ENCODE measurements at places on chromosomes 3 and 15.

DNA sequence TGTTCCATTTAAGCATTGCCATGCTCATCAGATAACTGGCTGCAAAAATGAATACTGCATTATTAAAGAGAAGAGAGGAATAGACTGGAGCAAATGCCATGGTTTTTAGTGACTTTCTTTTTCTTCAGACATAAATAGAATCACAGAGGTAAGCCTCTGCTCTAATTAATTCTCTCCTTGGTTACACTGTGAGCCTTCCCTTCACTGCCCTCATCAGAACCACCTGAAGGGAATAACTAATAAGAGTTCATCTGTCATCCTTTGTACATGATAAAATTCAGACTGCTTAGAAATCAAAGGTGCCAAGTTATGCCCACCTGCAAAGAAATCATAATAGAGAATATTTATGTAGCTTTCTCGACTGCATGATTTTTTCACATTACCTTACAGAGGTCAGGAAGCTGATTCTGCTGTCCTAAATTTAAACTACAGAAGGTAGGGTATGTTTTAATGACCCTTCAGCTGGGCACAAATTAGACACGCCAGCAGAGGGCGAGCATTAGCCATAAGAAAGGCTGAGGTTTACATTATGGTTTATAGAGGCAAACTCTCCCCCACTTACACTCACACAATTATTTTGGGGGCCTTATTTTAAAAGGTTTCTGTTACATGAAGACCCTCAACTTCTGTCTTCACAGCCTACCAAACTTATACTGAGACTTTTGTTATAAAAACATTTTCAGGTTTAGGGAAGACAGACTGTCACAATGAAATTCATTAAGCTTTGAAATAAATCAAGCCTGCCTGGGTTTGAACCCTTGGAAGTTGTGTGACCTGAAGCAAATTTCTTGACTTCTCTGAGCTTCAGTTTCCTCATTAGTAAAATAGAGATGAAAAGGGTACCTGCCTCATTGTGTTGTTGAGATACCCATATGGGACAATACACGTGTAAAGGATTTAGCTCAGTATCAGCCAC, 15.3 kb upstream of the UNC13C start:
- DNase-seq = no peak

GRCh38 chr3:177713928-177714900, 516.9 kb upstream of the TBL1XR1 start:
- no peak for DNase-seq

DNA sequence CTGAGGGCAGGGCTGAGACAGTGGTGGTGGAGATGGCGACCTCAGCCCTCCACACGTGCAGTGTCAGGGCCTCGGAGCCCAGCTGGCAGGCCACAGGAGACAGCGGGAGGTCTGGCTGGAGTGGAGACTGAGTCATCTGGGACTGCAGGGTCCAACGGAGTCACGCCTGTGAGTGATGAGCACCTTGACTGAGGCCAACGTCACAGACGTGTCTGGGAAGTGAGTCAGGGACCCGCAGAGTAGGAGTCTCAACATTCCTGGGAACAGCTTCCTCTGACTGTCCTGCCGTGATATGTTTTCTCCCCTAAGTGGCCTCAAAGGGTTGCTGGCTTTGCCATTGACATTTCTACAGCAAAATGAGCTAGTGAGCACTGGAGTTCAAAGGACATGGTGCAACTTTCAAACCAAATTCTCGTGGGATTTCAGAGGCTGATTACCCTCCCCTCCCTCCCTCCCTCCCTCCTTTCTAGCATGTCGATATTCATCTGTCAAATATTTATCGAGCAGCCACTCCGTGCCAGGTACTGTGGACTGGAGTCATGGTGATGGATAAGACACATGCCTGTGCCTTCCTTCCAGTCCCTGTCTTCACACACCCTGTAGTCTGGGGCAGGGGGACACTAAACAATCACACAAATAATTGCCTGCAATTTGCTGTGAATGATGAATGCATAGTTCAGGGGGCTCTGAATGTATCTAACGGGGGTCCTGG, 53.3 kb upstream of the AMOTL2 start:
- peak; percentile 41 for DNase-seq

DNA sequence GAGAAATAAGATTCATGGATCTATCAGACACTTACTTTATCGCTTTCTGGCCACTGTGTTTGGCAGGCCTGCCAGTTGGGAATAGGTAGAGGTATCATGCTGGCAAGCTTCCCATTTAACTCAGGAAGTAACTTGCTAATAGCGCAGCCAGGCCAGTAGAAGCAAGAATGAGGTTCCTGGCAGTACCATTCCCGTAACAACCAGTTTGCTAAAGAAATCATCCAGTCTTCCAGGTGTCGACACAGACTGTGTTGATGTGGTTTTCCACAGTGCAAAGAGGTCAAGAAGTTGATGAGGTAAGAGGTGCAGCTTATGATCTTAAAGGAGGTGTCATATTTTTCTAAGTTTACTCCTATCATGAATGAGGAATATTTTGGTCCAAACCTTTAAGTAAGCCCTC, 46.2 kb downstream of the DPH6 start:
- DNase-seq = no peak

DNA sequence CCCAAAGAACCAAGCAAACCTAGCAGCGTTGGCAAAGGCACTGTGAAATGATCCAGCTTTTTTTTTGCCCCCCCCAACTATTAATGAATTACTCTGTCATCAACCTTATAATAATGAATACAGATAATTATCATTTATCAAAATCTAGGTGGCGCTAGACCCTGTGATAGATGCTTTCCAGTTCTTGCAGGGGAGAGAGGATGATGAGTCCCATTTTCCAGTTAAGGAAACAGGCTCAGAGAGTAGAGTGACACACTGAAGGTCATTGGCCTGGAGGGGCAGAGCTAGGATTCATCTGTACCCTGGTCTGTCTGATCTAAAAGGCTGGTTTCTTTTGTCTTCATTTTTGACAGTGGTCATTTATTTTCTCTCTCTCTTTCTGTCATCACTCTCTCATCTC, 5.0 kb downstream of the ACOX2 start:
- DNase-seq = no peak

DNA sequence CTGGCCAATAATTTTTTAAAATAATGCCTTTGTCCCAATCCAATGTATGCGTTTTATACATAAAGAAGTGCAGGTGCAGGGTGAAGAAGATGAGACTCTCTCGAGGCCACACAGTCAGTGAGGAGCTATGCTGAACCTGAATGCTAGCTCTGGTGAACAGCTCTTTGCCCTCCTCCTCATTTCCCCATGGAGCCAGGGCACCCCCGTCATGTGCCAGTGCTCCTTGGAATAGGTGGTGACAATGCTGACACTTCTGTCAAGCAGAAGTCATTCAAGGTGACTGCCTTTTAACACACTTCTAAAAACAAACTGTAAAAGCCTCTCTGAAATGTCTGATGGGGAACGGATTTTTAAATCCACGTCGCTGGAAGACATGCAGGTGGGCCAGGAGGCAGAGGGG, 162.4 kb upstream of the WNT5A start:
- no peak for DNase-seq

GRCh38 chr3:189975391-189975990, 145.2 kb downstream of the P3H2 start:
- DNase-seq = no peak

- peak; percentile 85 for DNase-seq
Observed at GRCh38 chr3:128481438-128481942, 11.5 kb downstream of the GATA2 start.

GRCh38 chr3:114078126-114078525, 21.6 kb downstream of the QTRT2 start:
- DNase-seq = no peak

- DNase-seq = peak; percentile 79
Observed at GRCh38 chr3:42805141-42805821, 991 bp upstream of the HIGD1A start.

GRCh38 chr3:48504051-48504946, at the start of gene SHISA5:
Gene SHISA5 (minus strand): TSS chr3:48504174. CDS start chr3:48504094, 80 bp downstream.
- DNase-seq = peak; percentile 96

GRCh38 chr3:4821975-4822374, 157.3 kb upstream of the BHLHE40 start:
- DNase-seq = peak; percentile 24

DNA sequence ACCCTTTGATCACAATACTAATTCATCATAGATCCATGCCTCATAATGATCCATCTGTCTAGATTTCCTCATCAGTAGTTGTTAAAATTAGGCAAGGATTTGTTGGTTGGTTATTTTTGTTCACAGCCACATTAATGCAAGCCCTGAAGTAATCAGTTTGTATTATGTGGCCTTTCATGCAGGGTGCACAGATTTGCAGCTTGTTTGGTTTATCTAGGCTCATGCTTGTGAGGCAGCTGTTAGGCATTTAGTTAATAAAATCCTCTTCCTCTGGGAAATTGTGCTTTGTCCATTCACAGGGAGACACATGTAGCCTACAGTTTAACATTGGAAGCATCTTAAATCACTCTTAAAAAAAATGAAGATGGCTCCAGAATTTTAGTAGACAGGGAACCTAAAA, 162.8 kb upstream of the ZNF385D start:
- no peak for DNase-seq

DNA sequence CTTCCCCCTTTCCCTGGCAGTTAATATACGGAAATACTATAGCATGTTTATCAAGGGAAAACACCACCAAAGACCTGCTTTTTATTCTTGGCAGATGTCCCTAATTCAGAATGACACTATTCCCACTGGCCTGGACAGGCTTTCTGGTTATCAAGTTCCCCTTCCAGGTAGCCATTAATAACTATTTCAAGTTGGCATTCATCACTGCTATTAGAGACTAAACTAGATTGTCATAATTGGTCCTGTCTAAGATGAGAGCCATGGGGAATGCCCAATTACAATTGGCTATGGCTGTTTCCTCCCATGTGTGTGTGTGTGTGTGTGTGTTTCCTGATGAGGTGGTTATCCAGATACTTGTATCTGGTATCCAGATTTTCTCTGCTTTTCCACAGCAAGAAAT, 608.1 kb downstream of the SQOR start:
- no peak for DNase-seq

DNA sequence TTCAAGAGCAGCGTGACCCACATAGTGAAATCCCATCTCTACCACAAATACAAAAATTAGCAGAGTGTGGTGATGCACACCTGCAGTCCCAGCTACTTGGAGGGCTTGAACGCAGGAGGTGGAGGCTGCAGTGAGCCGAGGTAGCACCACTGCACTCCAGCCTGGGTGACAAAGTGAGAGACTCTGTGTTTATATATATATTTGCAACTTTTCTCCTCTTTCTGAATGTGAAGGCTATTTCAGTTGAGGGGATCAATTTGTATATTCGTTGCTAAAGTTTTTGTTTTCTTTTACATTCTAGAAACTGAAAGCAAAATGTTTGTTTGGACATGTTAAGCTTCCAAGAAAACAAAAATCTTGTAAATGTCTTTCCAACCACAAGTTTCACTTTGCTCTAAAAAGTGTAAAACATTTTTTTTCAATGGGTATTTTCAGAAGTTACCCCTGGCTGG, 29.8 kb upstream of the FAM98B start:
- DNase-seq = no peak

GRCh38 chr15:91171334-91171733, 71.3 kb downstream of the SV2B start:
- DNase-seq = no peak

- no peak for DNase-seq
Observed at GRCh38 chr3:31522152-31522551, 10.6 kb upstream of the STT3B start.

Data from upper lobe of left lung (tissue), 6 donors.